ENCODE measurements at places on chromosomes 2 and 18.
A peak's percentile ranks its signal among the peaks of the same experiment; 100 is the strongest.

DNA sequence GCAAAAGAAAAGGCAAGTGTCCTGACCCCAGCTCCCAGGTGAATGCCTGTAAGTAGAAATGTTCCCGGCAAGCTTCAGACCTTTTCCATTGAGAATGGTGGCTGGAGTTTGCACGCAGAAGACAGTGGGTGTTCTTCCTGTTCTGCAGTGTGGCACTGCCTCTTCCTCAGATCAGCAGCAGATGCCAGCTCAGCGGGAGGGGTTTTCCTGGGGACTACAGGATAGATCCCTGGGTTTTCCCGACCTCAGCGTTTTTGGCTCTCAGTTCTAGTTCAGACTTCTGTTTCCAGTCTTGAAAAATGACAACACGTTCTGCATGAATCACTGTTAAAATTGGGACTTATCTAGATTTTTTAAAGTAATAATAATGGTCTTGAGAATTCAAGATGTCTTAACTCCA is 39.2 kb downstream of the GRHL1 start:
- DNase-seq: no peak

- DNase-seq: no peak
Observed at GRCh38 chr2:173978447-173978846, 13.3 kb upstream of the SP3 start.

- no peak for DNase-seq
Observed at GRCh38 chr2:17593841-17594491, 53.5 kb downstream of the VSNL1 start.

- no peak for DNase-seq
Observed at GRCh38 chr2:29920130-29920577, 1.2 kb downstream of the ALK start.

GRCh38 chr2:30666266-30666874 is 140.9 kb downstream of the CAPN13 start:
- DNase-seq: peak; percentile 34

DNA sequence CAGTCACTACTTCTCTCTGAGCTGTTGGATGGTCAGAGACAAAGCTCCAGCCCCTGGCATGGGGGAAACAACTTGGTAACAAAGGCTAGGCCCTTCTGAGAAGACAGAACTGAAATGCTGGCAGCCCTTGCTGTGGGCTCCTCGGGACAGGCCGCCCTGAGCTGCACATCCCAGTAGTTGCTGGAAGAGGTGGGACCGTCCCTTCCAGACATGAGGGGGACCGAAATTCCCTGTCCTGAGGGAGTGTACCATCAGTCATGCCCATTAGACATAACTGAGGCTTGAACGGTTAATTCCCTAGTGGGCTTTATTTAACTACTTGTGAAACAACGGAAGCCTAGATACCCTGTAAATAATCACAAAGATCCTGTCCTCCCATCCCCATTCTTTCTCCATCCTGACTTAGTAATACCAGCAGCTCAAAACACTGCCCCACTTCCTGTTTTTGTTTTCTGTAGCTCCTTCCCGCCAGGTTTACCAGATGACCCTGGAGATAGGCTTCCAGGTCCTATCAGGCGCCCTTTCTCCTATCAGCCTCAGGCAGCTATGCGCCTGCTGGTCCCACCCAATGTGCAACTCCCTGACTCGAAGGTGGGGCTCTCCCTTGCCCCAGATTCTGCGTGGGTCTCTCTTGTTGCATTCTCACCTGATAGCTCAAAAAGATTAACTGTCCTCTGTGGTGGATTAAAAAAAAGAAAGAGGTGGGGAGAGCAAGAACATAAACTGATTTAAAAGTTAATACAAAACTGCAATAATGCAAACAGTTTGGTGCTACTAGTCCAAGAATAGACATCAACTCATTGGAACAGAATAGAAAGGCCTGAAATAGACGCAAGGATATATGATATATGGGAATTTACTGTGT is 37.0 kb upstream of the NT5DC4 start:
- no peak for DNase-seq

GRCh38 chr2:25265802-25266201 is 75.9 kb downstream of the DNMT3A start:
- no peak for DNase-seq

- no peak for DNase-seq
Observed at GRCh38 chr18:77668219-77668618, 418.6 kb downstream of the GALR1 start.

- no peak for DNase-seq
Observed at GRCh38 chr18:63951302-63951705, 2.2 kb downstream of the HMSD start.

GRCh38 chr2:64466478-64467085 is 12.6 kb downstream of the LGALSL start:
- DNase-seq: no peak

DNA sequence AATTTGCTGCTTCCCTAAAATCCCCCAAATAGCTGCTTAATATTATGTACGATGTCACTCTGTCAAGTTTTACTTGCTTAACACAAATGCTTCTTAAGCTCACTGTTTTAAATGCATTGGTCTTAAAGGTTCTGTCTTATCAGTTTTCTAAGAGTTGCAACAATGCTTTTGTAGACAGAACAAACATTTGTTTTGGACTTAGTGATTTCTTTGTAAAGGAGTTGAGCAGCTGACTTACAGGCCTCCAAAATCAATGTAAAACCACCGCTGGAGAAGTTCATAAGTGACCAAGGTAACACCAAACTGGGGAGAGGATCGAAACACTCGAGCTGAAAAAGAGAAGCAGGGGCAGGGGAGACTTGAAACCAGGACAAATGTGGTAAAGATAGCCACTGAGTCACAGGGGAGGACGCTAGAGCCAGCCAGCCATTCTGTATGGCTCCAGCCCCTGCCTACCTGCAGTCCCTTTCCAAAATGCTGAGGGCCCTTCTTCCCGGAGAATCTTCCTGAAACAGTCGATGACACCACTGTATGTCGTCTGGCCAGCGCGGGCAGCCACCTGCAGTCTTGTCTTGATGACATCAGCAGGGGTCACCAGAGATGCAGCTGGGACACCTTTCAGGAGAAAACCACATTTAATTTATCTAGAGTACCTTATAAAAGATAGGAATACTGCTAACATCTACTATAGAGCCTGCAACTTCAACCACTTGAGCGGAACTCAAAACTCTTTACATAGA is 100.2 kb downstream of the DYNC1I2 start:
- DNase-seq: no peak

GRCh38 chr18:10558243-10558966 is 32.6 kb downstream of the NAPG start:
- DNase-seq: no peak
